ENCODE measurements at places on chromosomes 7 and 10. TPM values are rescaled to one million over a fixed set of nuclear protein-coding genes. Genes with fewer than 3 reads are reported as not detected.

- no peak for DNase-seq
Observed at GRCh38 chr7:90713628-90714027, 117.5 kb downstream of the CDK14 start.

DNA sequence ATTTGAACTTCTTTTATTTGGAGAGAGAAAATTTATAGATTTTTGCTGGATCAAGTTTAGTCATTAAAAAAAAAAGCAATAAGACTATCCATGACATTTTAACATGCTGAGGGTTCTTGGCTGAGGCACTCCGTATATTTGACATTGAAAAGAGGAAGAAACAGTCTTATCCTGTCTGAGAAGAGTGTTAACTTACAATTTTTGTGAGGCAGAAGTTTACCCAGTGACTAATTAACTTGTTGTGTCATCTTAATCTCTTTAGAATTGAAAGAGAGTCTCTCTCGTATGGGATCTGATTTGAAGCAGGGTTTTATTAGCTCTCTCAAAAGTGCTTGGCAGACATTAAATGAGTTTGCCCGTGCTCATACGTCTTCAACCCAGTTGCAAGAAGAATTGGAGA, 39.3 kb downstream of the SEC23IP start:
- no peak for DNase-seq

GRCh38 chr10:130481076-130481930, 345.1 kb downstream of the GLRX3 start:
- DNase-seq, result no peak

DNA sequence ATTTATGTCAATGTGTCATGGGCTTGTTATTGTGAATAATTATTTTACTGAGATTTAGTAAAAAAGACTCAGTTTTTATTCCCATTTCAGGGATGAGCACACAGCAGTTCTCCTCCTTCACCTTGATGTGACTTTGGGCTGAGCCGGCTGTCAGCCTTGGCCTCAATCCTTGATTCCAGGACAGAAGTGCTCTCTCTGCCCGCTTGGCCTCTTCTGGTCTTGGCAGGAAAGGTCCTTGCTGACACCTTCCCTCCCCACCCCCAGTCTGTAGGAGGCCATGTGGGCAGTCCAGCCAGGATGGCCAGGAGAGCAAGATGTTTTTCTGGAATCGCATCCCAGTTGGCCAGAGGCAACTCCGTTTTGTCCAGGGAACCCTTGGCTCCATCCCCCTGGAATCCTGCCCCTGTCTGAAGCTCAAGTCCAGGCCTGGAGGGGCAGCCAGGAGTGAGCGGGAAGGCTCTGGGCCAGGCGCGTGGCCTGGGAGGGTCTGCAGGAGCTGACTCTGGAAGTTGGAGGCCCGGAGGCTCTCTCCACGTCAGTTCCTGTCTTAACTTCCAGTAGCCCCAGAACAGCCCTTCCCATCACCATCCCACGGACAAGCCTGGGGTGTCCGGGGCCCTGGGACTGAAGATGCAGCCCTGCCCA, 100.9 kb downstream of the PDGFA start:
- no peak for DNase-seq

DNA sequence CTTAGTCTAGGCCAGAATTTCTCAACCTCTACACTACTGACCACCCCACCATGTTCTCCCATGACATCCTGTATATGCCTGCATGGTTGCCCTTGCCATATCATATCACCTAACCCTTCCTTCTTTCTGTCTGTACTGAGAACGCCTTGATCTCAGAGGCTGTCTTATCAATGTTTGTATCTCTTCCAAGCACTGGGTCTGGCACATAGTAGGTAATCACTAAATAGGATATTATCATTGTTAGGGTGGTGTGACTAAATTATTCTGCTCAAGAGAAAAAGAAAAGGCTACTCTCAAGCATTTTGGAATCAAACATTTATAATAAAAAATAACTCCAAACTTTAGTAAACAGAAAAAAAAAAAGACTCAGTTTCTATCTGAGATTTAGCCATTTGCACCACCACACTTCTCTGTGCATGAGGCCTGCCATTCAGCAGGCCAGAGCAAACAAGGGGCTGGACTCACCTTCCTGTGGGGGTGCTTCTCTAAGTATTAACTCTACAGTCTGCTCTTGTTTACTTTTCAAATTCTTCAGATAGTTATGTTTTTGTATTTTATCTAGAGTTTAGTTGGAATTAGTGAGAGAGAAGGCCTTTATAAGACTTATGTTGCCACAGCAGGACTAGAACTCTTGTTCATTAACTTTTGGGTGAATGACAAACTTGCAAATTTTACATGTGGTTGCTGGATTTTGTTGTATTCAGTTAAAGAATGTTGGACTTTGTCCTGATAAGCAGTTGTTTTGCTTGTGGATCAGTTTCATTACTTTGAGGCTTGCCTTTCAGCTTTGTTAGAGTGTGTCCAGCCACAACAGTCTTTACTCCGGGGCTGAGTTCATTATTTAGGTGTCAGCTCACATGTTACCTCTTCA, 5.4 kb downstream of the AGBL3 start:
- no peak for DNase-seq

DNA sequence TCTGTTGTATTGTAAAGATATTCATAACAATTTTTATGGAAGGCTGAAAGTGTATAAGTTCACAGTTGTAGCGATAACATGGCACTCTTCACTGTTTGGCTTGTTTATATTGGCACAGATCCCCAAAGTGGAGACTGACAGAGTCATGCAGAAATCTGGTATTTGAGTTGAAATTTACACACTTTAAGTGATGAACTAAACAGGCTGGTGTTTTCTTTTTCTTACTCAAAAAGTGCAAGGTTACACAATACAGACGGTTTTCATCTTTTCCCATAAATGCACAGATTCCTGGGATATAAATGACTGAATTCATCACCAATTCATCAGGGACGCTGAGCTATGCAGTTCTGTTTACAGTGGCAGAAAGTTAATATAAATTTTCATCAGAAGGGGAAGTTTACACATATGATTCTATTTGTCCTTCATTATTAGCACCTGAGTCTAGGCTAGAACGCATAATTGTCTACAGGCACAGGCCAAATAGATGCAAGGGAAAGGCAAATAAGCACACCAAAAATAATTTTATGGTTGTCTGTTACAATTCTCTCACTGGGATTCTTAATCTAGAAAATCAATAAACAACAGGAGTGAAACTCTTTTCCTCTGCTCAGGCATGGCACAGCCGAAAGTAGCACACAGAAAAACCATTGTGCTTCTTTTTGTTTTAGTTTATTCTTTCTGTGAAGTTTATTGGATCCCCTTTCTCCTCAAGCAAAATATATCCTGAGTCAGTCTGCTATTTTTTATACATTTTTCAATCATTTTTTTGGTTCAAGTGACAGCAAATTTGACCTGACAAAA, 88.0 kb downstream of the FOXP2 start:
- DNase-seq, result no peak

BPGM gene
- 13.2 TPM for total RNA-seq

PTN gene
- total RNA-seq, result 15.8 TPM

PDGFA gene
- 38.9 TPM for total RNA-seq

DNA sequence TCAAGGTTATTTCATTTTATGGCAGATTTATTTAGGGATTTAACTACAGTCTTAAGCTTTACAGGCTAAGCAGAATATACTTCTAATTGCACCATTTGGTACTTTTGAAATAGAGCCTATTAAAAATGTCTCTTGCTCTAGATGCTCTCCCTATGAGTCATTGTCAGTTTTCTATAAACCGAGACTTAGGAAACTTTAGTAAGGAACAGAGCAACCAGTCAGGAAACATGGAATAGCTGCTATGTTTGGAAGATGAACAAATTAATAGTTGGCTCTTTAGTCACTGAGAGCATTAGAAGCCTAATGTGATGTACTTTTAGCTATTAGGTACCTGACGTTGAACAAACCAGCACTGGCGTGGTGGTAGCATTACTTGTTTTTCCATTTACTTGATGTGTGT, 35.3 kb downstream of the INPP5F start:
- no peak for DNase-seq

GRCh38 chr10:122461729-122462532, 578 bp downstream of the HTRA1 start:
- DNase-seq, result no peak

DNA sequence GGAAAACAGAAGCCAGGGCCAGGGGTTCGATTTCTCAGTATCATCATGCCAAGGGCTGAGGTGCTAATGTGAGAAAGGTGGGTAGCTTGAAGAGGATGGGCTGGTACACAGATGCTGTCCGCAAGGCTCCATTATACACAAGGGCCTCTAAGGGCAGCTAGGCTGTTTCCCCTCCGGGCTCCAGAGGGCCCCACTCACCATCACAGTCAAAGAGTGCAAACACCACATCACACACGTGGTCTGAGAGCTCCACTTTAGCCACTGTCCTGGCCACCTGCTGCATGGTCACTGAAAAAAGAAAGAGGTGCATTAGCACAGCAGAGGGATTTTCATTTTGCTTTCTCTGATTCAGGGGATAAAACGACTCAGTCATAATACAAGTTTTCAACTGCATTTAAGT, 20.9 kb upstream of the DNAJB12 start:
- no peak for DNase-seq

NEURL1 gene
- total RNA-seq, result 0.54 TPM

DNA sequence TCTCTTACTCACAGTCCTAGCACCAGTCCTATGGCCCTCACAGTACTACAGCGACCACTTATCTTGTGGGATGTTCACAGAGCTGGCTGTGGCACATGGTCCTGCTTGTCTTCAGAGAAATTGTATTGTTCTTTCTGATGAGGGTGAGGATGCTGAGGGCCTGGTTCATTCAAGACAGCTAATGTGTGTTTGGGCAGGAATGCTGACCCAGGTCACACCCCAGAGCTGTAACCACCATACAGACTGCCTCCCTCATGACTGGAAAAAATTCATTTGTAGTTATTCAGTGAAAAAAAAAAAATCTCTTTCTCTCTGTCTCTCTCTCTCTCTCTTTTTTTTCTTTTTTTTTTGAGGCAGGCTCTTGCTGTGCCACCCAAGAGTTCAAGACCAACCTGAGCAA, 83.5 kb downstream of the KLF6 start:
- no peak for DNase-seq

DNA sequence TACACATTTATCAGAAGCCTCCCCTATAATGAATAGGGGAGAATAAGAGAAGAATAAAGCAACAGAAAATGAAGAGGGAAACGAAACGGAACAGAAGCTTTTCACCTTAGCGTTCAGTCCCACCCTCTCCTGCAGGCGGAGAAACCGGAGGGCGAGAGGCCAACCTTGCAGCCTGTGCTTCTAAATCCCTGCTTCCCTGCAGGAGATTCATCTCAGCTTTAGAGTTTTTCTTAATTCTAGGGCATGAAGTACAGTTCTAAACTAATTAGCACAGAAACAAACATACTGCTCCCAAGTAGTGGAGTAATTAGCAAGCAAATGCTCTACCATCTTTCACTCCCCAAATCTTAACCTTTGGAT, 107.2 kb downstream of the CUBN start:
- no peak for DNase-seq

DNA sequence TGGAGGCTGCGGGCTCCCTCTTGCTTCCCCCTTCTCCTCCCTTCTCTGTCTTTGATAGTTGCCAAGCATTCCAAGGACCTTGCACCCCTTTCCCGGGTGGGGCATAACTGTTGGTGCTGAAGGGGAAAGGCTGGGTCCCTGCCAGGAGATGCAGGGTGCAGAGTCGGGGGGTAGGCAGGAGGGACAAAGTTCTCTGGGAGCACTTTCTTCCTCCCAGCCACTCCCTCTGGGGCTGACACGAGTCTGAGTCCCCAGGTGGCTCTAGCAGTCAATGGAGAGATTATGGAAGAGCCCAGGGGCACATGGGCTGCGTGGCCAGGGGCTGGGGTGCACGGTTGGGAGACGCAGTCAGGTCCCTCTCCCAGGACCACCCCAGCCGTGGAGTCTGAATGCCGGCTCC, 2.1 kb downstream of the CLDN15 start:
- no peak for DNase-seq

ABCA13 gene
- total RNA-seq, result 0.19 TPM

LRRN3 gene
- 0.40 TPM for total RNA-seq

DNA sequence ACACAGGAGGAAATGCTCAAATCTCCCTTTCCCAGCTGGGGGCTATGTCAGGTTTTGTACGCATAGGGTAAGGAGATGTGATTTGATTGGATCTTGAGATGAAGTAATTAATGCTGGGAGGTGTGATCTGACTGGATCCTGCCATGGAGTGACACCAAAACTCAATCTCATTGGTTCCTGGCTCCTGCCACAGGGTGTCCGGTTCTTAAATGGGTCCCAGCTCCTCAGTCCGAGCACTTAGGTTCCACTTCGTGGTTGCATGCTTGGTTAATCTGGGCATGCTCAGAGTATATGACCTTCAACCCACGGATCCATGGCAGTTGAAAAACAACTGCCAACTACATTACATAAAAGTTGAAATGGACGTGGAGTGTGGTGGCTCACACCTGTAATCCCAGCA, 3.1 kb upstream of the ZNF12 start:
- DNase-seq, result no peak

TMEM196 gene
- not detected for total RNA-seq

All from cardiac septum (tissue), 1 donor.